Activated CD4-positive, alpha-beta T cell treated with anti-CD3 and anti-CD28 coated beads, Interleukin-2, amount 10 ng/mL, durations not matched to agents 24 days and 14 days (primary cell): ENCODE measurements at places on chromosomes 16 and 17.

DNA sequence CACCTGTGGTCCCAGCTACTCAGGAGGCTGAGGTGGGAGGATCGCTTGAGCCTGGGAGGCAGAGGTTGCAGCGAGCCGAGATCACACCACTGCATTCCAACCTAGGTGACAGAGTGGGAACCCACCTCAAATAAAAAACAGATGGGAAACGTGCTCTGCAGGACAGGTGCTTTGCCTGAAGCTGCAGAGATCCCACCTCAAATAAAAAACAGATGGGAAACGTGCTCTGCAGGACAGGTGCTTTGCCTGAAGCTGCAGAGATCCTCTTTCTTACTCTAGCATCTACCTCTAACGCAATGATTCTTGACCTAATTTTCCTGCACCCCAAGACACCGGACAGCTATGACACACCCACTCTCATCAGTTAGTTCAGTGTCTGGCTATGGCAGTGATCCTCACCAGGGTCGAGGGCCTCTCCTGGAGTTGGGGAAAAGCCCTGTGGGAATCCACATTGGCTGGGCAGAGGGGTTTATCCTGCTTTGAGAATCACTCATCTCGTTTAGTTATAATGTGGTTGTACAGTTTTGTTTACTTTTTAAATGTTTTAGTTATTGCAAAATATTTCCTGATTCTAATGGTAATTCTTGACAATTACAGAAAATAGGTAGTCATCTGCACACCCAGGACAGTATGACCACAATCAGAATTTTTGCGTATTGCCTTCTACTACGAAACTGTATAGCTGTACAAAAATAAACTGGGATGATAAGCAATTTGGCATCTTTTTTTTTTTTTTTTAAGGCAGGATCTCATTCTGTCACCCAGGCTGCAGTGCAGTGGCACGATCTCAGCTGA is 11.4 kb downstream of the VPS53 start:
- no peak for DNase-seq
- H3K27ac ChIP-seq = no peak overlapping the region
- peaks cover 15% of the 10 kb centered on the region for H3K36me3 ChIP-seq
- peaks cover 6% of the 10 kb centered on the region for H3K4me1 ChIP-seq
- H3K27me3 ChIP-seq = no peaks in the 10 kb centered on the region

GRCh38 chr16:50303041-50303604 is 36.8 kb downstream of the ADCY7 start:
- no peak overlapping the region for H3K4me3 ChIP-seq
- H3K27me3 ChIP-seq = no peaks in the 10 kb centered on the region
- peaks cover 2% of the 10 kb centered on the region for H3K4me1 ChIP-seq

- no peak for DNase-seq
- H3K4me1 ChIP-seq = peaks cover 17% of the 10 kb centered on the region
- H3K36me3 ChIP-seq = peaks cover under 1% of the 10 kb centered on the region
- H3K27me3 ChIP-seq = no peaks in the 10 kb centered on the region
- no peak overlapping the region for H3K4me3 ChIP-seq
These were observed 4.5 kb upstream of the DDX19B start for GRCh38 chr16:70294385-70295025.

- H3K4me1 ChIP-seq = peaks cover 2% of the 10 kb centered on the region
- peaks cover 24% of the 10 kb centered on the region for H3K27me3 ChIP-seq
- DNase-seq = no peak
- no peak overlapping the region for H3K27ac ChIP-seq
- no peaks in the 10 kb centered on the region for H3K36me3 ChIP-seq
- no peak overlapping the region for H3K4me3 ChIP-seq
These were observed 6.1 kb upstream of the EVPLL start for GRCh38 chr17:18371455-18371854.

DNA sequence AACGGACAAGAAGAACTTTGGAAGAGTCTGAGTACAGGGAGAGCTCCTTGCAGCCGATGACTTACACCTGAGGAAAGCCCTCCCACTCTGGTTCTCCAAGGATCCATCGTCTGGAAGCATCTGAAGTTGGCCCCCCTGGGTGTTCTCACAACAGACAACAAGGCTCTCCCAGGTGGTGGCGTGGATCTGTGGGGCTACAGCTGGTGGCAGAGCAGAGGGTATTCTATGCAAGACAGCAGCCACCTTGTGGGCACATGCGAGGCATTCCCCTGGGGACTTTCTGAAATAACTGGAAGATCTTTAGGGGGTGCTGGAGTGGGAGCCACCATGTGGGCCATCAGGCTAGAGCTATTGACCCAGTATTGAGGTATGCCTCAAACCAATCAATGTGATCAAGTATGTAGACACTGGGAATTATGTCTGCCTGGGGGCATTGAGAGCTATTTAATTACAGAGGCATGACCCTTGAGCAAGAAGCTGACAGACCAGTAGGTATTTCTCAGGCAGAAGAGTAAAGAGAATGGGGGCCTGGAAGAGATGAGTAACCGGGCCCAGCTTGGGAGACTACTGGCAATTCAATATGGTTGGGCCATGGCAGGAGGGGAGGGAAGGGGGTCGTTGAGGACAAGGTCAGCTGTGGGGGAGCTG is 6.9 kb upstream of the KRT19 start:
- H3K4me1 ChIP-seq = no peaks in the 10 kb centered on the region
- no peak overlapping the region for H3K27ac ChIP-seq
- H3K36me3 ChIP-seq = no peaks in the 10 kb centered on the region
- DNase-seq = no peak
- peaks cover 27% of the 10 kb centered on the region for H3K27me3 ChIP-seq
